Urothelium cell line (cell line): ENCODE measurements at places on chromosomes 6 and 20.

DNA sequence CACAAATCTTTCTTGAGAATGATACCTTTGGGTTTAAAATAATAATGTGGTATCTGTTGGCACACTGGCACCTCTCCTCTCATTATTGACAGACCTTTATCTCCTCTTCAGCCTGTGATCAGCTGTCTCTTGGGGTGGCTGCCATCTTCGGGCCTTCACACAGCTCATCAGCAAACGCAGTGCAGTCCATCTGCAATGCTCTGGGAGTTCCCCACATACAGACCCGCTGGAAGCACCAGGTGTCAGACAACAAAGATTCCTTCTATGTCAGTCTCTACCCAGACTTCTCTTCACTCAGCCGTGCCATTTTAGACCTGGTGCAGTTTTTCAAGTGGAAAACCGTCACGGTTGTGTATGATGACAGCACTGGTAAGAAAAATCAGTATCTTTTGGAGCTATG is 232.8 kb downstream of the GRIK2 start:
- DNase-seq = no peak

- no peak for DNase-seq
Measured at GRCh38 chr20:58993332-58994248, 12.5 kb downstream of the NELFCD start.

- DNase-seq = peak; percentile 38
Measured at GRCh38 chr6:140538926-140539325, 1164.5 kb upstream of the CITED2 start.

GRCh38 chr6:55536391-55536956 is 42.5 kb downstream of the HMGCLL1 start:
- no peak for DNase-seq

- no peak for DNase-seq
Measured at GRCh38 chr20:14921513-14921912, 584.1 kb upstream of the FLRT3 start.

GRCh38 chr20:53981752-53982437 is 88.5 kb downstream of the BCAS1 start:
- no peak for DNase-seq

- DNase-seq = peak; percentile 17
Measured at GRCh38 chr6:92521553-92521952, 897.8 kb downstream of the EPHA7 start.

- DNase-seq = no peak
Measured at GRCh38 chr6:501891-502601, 110.5 kb downstream of the IRF4 start.

- no peak for DNase-seq
Measured at GRCh38 chr6:90285042-90285481, 11.6 kb downstream of the BACH2 start.

GRCh38 chr20:42067596-42067995 is 449.4 kb upstream of the CHD6 start:
- no peak for DNase-seq

GRCh38 chr20:25035921-25036320 is 22.0 kb downstream of the ACSS1 start:
- no peak for DNase-seq
